ENCODE measurements at places on chromosomes 6 and 20.

DNA sequence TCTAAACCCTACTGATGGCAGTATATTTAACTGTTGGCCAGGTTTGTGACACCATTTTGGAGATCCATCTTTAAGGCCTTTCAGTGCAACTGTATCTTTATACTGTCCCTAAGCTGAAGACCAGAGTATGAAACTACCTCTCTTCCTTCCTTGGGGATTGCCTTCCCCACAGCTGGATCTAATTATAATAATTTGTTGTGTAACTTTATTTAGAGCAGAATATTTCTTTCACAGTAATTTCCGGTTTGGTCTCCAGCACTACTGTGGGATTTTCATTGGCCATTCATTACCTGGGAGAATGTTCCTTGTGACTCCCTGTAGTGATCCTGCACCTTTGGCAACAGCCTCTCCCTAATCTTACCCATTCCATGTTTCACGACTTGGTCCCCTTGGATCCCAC, 75.2 kb downstream of the AKAP7 start:
- no peak for DNase-seq

DNA sequence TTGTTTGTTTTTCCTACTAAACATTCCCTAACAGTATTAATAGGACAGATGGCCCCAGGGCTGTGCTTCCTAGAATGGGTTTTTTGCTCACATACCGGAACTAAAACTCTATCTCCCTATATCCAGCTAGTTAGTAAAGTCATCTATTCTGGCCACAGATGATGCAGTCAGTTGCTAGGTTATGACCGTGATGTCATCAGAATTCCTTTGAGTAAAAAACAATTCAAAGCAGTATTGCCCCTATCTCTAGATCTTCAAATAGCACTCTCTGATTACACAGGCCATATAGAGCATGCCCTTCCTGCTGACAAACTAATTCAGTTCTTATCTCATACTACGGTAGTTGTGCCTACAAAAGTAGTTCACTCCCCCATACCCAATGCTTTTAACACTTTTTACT, 17.9 kb upstream of the ZNF451 start:
- DNase-seq: no peak

- DNase-seq: no peak
Measured at GRCh38 chr20:10846766-10847165, 173.0 kb upstream of the JAG1 start.

GRCh38 chr6:44100088-44100550, 27.1 kb downstream of the MRPL14 start:
- DNase-seq: peak; percentile 38

DNA sequence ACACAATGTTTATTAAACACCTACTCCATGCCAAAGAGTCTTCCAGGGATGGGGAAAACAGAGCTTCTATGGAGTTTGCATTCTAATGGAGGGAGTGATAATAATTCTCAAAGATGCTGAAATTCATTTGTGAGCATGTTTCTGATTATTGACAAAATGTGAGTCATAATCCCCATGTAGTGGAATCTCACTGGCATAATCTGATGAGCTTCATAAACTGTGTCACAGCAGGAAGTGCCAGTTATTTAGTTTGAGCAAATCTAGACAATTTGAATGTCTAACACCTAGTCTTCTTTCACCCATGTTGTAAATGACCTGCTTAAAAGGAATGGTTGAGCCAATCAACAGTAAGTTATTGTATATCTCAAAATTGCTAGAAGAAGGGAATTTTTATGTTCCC, 95.1 kb downstream of the KCNQ5 start:
- DNase-seq: no peak

DNA sequence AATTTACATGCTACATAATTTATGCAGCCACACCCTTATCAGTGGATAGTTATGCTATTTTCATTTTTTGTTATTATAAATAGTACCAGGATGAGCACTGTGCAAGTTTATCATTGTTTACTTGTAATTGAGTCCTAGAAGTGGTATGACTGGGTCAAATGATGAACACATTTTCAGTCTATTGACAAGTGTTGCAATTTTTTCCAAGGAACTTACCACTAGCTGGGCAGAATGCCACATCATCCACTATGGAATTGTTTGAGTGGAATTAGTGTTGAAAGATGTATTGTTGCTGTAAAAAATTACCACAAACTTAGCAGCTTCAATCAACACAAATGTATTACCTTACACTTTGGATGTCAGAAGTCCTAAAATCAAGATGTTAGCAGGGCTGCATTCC, 38.1 kb upstream of the OPN5 start:
- DNase-seq: no peak

DNA sequence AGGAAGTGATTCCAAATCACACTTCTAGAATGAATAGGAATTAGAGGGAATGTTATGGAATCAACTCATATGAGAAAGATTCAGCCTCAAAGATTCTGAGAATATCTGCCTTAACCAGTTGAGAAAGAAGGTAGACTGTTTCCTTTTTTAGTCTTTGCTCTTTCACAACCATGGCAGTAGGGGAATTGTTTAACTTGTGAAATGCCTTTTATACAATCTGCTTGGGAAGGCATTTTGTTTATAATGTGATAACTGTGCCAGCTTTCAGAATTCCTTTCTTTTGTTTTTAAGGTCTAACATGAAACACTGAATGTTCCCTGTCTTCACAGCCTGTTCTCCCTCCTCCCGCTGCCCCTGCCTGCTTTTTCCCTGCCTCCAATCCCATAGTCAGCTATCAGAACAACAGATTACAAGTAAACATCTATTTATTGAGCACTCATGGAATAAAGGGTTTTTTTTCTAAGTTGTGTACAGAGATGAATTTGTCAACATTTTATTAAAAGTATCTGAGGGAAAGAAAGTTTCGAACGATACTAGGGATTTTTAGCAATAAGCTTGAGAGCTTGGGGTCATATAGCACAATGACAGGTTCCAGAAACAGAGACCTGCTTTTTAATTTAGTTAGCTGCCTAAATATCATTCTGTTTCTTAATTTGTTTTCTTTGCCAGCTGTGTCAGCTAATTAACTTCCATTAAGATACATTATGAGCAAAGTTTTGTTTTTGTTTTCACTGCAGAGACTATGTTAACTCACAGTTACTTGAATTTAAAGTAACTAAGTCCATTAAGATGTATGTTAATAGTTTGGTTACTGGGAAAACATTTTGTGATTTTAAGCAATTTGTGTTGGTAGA, 28.3 kb upstream of the FBXO30 start:
- no peak for DNase-seq

GRCh38 chr20:9218531-9218961, 149.7 kb downstream of the PLCB4 start:
- DNase-seq: no peak

DNA sequence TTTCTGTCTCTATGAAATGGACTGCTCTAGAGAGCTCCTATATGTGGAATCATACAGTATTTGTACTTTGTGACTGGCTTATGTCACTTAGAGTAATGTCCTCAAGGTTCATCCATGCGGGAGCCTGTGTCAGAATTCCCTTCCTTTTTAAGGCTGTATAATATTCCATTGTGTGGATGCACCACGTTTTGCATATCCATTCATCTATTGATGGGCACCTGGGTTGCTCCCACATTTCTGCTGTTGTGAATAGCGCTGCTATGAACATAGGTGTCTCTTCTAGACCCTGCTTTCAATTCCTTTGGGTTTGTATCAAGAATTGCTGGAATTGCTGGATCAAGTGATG, 155.4 kb downstream of the BMP7 start:
- no peak for DNase-seq

DNA sequence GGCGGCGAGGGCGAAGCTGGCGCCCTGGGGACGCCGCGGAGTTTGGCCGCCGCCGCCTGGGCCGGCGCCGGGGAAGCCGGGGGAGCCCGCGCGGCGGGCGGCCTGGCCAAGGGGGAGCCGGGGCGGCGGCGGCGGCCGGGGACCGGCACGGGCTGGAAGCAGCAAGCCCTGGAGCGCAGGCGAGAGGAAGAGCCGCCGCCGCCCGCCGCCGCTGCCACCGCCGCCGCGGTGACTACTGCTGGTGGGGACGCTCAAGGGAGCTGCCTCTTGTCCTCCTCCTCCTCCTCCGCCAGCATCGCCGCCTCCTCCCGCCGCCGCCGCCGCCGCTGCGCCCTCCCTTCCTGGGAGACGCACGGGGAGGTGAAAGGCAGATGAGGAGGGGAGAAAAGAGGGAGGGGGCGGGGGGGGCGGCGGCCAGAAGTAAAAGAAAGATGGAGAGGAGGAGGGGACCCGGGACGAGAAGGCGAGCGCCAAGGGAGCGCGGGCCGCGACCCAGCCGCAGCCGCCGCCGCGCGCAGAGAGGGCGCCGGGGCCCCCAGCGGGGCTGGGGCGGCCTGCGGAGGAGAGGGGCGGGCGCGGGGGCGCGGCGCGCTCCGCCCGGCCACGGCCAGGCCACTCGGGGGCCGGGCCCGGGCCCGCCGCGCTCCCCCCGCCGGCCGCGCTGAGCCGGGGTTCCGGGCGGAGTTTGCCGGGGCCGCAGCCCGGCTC, 846 bp downstream of the PDE10A start:
- no peak for DNase-seq

GRCh38 chr6:115441651-115442050, 619.0 kb downstream of the FRK start:
- DNase-seq: no peak

GRCh38 chr6:37546141-37546871, 46.6 kb upstream of the CCDC167 start:
- peak; percentile 55 for DNase-seq

All from HAP-1 (cell line).